ENCODE measurements at places on chromosomes 4 and X.

- no peak for DNase-seq
These were observed 449.3 kb downstream of the IL15 start for GRCh38 chr4:142085513-142086292.

DNA sequence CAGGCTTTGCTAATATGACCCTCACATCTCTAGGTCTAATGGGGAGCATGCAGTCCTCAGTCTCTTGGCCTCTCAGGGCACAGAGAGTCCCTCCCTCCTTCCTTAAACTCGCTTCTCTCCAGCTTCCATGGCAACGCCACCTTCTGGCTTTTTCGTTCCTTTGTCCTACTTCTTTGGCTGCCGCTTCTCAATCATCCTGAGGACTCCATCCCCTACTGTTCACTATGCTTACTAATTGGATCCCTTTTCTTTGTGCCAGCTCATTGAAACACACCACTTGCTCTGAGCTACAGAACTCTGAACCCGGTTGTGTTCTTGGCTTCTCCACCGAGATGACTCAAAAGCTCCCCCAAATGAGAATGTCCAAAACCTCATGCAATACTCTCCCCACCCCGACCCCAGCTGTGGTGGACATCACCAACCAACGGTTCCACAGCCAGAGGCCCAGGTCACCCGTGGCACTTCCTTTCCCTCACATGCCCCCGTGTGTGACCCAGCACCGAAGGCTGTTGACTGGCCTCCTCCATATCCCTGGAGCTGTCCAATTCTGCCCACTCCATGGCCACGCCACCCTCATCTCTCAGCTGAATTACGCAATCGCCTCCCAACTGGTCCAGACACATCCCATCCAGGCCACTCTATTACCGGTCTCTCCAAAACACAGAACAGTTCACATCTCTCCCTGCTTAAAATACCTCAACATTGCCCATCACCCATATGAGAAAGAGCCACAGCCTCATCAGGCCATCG, 34.7 kb downstream of the CRMP1 start:
- DNase-seq, result no peak

GRCh38 chrX:30637874-30638815, 15.1 kb upstream of the GK start:
- no peak for DNase-seq

DNA sequence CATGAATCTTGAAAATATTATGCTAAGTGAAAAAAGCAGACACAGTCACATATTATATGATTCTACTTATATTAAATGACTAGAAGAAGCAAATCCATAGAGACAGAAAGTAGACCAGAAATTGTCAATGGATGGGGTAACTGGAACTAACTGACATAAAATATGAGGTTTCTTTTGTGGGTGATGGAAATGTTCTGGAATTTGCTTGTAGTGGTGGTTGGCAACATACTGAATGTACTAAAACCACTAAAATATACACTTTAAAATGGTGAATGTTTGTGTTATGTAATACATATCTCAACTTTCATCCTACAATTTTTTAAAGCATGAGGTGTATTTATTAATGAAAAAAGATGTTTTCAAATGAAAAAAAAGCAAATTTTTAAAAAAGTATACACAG, 14.7 kb downstream of the CNOT6L start:
- DNase-seq, result no peak

GRCh38 chr4:2046031-2046961, 12.8 kb upstream of the NAT8L start:
- DNase-seq, result no peak

DNA sequence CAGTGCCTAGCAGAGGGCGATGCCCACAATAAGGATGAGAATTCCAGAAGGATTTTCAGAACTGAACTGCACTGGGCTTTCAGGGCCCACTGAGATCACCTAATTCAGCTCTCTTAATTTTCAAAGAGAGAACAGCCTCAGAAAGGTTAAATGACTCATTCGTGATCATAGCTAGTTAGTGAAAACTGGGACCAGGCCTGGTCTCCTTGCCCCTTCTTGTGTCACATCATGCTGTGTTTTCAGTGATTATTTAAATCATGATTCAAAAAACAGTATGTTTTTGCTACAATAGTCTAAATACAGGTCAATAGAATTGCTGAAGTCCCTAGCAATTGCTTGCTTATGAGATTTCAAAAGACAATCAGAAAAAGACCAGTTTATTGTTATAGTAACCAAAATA, 136.4 kb upstream of the PLAC1 start:
- DNase-seq, result no peak

- no peak for DNase-seq
These were observed 44.1 kb upstream of the NEUROG2 start for GRCh38 chr4:112560084-112560483.

GRCh38 chr4:61143461-61143860, 56.7 kb upstream of the ADGRL3 start:
- no peak for DNase-seq

- no peak for DNase-seq
These were observed 51.1 kb upstream of the UNC5C start for GRCh38 chr4:95599777-95600400.

DNA sequence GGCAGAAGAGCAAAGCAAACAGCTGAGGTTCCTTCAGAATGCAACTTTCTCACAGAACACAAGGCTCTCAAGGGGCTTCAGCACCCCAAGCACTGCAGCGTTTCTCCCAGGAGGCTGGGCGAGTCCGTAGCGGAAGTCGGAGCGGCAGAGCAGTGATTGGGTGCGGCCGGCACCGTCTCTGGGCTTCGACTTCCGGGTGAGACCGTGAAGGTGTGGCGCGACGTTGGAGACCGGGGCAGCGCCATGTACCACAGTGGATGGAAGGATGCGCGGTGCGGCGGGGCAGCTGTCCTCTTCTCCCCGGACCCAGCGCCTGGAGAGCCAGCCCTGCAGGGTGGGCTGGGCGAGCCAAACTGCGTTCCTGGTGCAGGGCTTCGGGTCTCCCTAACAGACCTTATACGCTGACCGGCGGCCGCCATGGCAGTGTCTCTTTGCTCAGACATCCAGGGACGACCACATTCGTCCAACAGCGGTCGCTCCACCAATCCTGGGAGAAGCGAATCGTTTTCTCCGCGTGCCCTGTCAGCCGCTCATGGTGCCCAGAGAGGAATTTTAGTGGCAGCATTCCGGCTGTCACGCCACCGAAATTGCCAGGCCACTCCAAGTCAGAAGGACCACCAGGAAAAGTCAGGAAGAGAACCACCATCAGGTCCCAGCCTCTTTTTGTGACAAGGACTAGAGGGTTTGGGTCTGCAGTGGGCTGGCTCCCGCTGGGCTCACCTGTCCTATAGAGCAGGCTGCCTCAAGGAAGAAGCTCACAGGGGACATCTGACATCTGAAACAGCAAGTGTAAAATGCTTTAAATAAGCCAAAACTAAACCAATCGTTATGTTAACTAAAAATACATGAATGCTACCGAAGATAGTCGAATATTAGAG, 20.5 kb downstream of the TRIM61 start:
- DNase-seq, result peak; percentile 49

DNA sequence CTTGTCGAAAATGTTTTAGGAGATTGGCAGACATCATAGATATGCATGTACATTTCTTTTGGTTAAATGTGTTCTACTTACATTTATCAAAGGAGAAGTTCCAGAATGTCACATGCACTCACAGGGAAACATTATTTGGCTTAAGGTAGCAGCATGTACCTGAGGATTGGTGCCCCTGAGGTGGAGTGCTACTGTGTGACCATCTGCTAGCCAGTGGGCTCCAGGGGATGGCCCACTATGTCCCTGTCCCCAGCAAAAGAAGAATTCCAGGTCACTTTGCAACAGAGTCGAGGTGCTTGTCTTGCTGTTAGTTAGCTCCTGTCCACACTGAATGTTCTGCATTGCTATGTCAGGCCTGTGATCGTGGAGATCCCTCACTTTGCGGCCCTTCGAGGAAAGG, 283.2 kb downstream of the ANK2 start:
- DNase-seq, result no peak

DNA sequence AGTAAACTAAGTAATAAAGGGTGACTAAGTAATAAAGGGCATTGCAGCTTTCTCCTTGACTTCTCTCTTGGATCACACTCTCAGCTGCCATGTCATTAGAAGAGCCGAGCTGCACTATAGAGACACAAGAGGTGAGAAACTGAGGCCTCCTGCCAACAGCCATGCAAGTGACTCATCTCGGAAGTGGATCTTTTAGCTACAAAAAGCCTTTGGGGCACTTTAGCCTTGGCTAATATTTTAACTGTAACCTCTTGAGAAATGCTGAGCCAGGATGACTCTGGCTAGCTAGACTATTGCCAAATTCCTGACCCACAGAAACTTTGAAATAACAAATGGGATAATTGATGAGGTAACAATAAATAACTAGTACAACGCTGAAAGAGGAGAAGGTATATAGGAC, 1.5 kb upstream of the NEIL3 start:
- DNase-seq, result no peak

DNA sequence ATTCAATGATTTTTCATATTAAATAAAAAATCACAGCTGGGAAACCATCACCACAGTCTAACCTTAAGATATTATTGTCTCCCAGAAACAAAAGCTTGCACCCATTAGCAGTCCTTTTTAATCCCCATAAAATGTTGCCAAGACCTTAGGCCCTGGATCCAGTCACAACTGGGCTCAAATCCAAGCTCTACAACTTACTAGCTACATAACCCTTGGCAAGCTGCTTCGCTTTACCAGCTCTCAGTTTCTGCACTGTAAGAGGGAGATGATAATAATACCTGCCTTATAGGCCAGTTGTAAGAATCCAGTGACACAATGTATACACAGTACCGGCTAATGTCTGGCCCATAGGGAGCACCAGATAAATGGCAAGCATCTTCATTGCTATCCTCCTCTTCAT, 400.9 kb upstream of the FGF13 start:
- no peak for DNase-seq

GRCh38 chr4:66433706-66434105, 763.4 kb upstream of the EPHA5 start:
- no peak for DNase-seq

DNA sequence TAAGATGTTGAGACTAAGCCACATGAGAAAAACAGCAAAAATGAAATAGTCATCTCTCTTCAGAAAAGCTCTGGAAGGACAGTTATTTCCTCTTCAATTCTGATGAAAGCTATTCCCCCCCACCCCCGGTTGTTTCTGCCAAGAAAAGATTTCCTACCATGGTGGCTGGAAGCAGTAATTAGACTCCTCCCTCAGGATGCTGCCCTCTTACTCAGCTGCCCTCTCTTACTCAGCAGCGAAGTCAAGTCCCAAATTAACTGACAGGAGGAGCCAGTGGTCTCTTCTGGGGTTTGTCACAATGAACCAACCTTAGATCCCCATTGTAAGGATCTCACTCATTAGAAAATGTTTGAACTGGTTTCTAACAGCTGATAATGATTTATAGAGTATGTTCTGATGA, 38.0 kb downstream of the GPM6B start:
- DNase-seq, result no peak

DNA sequence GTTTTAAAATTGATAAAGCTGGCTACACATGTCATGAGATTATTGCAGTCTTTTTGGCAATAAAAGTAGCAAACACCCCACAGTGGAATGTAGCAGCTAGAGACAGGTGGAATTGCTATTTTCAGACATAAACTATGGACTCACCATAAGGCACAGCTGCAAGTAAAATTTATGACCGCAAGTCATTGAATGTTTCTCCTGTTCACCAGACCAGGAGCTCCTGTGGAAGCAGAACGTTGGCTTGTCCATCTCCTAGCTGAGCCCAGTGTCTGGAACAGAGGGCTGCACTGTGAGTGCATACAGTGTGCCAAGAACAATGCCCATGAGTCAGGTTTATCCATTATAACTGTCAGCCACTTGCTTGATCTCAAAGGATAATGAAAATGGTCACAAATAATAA, 538.2 kb downstream of the INPP4B start:
- no peak for DNase-seq

GRCh38 chr4:57607566-57608180, 497.5 kb upstream of the IGFBP7 start:
- no peak for DNase-seq

GRCh38 chr4:3184725-3185124, 64.2 kb upstream of the MSANTD1 start:
- no peak for DNase-seq

- no peak for DNase-seq
These were observed 43.6 kb downstream of the WFS1 start for GRCh38 chr4:6313216-6313615.

DNA sequence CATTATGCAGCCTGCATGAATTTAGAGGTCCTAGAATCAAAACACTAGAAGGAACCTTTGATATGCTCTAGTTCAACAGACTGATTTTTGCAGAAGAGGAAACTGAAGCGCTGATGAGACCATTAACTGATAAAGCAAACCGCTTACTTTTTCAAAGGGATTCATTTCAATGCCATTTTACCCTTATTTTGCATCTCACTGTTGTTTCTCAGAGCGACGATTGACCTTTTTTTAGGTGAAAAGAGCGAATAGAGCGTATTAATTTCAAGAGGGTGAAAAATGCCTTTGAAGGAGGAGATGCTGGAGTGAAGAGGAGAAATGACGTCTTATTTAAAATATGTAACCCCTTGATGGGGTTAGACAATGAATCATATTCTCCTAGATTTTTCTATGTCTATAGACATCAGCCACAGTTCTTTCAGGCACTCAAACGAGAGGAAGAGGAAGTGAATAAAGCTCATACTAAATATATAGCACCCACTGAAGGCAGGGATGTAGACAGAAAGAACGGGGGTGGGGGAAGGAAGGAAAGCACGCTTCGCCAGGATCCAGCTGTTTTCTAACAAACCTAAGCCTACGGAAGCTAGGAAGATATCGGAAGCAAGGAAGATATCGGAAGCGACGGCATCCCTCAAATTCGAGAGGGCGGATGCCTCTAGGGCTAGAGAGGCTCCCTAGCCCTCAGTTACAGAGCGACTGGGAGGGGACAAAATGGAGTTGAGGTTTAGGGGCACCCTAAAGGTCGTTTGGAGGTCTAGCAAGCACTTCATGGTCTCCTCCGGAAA, 848 bp downstream of the ACSL4 start:
- no peak for DNase-seq

DNA sequence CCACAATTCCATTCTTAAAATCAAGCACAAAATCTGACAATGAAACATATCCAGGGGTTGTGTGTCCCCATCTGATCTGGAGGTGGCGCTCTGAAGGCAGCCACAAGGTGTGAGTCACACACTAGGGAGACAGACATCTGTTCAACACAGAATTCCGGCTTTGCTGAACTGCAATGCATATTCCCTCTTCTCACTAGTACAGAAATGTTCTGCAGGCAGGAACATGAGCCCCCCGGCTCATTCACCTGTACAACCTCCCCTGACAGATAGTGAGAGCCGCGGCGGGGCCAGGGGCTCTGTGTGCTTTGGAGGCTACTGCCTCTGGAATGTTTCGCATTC, 41.9 kb downstream of the WDR1 start:
- DNase-seq, result no peak

DNA sequence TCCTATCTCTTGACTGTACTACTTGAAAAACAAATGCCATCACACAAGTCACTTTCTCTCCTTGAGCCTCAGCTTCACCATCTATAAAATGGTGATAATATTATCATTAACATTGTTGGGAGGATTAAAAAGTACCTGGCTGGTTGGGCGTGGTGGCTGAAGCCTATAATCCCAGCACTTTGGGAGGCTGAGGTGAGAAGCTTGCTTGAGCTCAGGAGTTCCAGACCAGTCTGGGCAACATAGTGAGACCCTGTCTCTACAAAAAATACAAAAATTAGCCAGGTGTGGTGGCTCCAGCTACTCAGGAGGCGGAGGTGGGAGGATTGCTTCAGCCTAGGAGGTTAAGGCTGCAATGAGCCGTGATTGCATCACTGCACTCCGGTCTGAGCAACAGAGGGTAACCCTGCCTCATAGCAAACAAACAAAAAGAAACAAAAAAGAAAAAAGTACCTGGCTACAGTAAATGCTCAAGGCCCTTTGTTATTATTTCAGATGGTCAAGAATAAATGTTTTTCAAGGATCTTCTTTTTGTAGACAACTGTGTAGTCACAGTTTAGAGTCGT, 120.3 kb downstream of the CHRNA9 start:
- DNase-seq, result no peak

Measured in NCI-H1436 treated with DMSO at 0.1 percent for 48 hours (cell line).